Fibroblast of skin of back (primary cell): ENCODE measurements at places on chromosomes 6 and 20.

DNA sequence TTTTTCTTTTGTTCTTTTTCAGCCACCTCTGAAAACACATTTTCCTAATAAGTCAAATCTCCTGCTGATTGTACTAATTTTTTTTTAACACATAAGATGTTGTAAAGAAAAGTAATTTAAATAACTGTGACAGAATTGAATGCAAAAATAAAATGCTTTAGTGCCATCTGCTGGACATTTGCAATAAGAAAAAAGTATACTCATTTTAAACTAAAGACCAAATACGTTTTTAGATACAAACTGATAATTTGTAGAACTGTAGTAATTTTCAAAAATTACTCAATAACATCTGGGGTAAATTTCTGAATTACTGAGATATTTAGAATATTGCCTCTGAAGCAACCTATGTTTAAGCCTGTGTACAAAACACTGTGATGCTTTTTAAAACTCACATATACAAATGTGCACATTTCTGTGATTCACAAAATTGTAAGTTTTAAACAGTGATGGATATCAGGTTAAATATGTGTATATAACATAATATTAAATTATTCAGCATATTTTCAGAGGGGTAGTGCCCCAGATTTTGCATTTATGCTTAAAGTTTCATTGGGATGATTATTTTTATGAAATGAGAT lies 198.7 kb downstream of the RIMS1 start:
- peak; percentile 26 for DNase-seq

DNA sequence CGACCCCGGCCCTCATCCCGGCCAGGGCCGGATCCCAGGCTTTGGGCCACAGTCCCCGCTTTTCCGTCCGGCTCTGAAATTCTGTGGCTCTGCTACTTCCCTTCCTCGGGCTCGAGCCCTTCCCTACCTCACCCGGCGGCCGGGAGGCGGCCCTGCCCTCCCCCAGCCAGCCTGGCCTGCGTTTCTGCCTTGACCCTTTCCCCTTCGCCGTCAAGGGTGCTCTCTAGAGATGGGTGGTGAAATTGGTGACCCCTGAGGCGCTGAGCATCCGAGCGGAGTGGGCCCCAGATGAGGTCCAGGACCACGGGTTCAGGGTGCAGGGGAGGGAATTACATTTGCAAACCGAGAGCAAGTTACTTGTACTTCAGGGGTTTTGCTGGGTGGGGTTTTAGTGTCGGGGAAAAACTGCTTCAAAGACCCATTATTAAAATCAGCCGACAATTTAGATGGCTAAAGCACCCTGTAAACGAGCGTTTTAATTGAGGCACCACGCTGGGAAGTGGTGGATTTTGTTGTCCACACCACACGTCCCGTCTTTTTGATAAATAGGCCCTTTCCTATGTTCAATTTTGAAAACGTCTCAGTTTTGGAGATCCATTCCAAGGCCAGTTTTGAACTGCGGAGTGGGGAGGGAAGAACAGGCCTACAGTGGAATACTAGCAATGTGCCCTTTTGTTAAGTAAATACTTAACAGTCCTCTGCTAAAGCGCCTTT lies 9.9 kb downstream of the TFAP2A start:
- DNase-seq: no peak

- DNase-seq: no peak
Observed at GRCh38 chr6:10528158-10528981, 7.2 kb downstream of the GCNT2 start.

DNA sequence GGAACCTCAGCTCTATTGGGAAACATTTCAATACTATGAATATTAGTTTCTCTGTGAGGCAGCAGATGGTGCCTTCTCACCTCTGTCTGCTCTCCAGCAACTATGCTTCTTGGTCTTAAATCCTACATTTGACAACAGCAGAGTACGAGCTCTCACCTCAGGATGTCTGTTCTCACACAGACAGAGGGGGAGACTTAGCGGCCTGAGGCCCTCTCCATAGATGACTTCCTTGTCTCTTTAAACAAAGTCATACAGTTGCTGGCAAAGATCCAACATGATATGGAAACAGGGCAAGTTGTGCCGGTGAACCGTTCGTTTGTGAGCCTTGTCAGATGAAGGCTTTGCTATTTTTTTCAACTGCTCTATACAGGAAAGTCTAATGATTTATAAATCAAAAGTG lies 43.7 kb upstream of the GABRR1 start:
- peak; percentile 4 for DNase-seq

- DNase-seq: peak; percentile 15
Observed at GRCh38 chr6:119348096-119348747, 1.3 kb downstream of the MAN1A1 start.

DNA sequence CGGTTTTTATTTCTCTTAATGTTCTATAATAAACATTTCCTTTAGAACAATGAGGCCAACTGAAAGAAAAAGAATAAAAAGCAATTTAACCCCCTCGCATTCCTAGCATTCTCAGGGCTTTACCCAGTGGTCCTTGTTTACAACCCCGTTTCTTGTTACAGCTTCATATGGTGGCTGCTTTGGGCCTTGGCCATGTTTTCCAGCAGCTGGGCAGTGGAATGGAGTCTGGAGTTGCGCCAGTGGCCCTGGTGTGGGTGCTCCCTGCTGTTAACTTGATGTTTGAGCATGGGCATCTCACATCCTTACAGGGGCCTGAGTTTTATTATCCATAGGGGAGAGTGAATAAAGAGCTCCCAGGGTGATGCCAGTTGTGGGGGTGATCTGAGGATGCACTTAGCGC lies 18.8 kb downstream of the EFCAB8 start:
- DNase-seq: peak; percentile 47

DNA sequence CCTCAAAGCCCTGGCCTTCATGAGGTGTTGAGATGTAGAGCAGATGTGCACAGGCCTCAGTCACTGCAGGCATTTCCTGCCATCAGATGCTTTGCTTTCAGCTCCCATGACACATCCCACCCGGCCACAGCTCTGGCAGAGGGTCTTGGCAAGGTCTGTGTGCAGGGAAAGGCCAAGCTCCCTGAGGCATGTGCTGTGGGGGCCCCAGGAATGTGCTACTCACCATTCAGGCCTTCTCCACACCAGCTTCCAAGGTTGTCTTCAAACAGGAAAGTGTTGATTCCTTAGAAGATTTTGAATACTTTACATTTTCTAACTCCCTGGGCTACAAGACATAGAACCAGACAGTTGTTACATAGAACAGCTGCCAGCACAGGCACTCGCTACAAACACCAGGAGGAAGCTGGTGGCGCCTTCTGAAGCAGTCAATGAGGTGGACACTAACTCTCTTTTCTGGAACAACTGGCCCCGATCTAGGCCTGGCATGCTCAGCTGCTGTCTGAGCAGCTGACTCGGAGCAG lies 27.8 kb downstream of the CASS4 start:
- DNase-seq: peak; percentile 99

DNA sequence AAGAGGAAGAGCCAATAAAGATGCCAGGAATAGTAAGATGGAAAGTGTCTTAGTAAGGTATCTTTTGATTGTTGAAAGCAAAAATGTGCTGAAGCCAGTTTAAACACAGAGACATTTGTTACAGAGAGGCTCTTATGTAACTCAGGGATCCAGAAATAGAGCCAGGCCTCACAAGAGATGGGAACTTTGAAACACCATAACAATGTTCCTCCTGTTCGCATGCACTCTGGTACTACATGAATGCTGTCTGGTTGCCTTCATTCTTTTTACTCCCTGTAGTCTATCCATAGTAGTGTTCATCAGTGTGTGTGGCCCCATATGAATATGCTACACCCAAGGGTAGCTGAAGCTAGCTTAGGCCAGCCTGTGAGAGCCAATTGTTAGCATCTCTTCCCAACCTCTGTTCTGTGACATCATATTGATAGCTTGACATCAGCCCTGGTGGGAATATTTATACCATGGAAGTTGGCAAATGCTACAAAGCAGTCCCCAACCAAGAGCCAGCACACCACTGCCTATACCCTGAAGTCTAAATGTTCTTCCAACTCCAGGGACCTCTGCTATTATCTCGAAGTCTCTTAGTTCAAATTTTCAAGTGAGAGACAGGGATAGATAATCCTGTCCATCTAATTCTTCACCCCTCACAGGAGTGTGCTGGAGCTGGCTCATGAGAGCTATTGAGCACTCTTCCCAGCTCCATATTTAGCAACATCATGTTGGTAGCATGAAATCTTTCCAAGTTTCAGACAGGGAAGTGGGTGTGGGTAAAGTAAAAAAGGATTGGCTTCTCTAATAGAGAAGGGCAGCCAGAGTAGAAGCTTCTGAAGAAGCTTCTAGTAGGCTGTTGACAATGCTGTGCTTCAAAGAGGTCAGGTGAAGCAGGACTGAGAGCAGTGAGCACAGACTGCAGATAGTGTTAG lies 7.0 kb downstream of the NDUFAF5 start:
- DNase-seq: no peak

DNA sequence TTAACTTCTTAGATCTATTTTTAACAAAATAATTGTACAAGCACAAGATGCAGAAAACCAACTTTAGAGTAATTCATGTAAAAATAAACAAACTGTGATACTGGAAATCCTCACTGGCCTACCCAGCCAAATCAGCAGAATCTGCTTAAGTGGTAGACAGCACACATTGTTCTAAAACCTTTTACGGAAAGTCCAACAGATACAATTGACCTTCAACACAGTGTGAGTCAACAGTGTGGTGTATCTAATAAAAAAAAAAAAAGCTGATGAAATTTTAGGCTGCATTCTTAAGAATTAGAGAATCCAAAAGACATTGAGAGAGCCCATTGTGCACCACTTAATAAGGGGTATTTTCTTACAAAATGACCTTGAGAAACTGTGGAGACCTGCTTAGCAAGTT lies 174.5 kb downstream of the COL21A1 start:
- DNase-seq: peak; percentile 41

DNA sequence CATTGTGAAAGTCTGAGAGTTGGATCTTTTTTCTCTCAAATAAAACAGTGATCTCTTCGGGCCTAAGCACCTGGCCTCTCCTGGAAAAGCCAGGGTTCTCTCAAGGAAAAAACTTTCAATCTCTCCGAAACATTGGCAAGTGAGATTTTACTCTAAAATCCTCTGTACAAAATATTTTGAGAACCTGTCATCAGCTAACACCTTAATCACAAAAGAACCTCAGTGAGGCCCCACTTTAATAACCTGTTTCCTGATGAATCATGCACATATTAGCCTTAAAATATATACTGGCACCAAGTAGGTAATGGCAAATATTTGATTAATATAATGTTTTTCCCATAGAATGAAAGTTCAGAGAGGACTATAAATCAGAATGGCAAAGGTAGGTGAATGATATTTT lies 177.9 kb downstream of the FRK start:
- no peak for DNase-seq

GRCh38 chr6:165404296-165404695 lies 94.9 kb upstream of the C6orf118 start:
- DNase-seq: no peak

GRCh38 chr20:16608277-16608650 lies 35.0 kb upstream of the KIF16B start:
- no peak for DNase-seq

DNA sequence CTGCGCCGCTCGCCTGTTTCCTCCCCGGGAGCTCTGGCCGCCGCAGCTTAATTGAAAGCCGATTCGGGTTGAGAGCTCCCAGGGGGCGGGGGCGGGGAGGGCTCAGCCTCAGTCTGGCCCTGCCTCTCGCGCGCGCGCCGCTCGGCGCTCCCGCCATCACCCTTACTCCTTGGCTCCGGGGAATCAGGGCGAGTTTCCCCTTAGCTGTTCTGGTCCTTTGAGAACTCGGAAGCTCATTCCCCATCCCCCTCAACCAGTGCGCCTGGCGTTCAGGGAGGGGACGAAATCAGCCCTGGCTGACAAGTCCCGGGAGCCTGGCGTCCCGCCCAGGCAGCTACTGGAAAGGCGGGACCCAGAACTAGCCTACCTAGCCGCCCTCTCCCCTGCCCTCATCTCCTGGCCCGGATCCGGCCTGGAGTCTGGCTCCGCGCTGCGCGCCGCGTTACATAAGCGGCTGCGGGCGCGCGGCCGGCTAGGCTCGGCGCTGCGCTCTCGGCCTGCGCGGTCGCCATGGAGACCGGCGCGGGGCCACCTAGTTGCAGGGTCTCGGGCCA lies 2.8 kb downstream of the SLC12A5 start:
- no peak for DNase-seq
